ENCODE measurements at places on chromosomes 3 and 15.

DNA sequence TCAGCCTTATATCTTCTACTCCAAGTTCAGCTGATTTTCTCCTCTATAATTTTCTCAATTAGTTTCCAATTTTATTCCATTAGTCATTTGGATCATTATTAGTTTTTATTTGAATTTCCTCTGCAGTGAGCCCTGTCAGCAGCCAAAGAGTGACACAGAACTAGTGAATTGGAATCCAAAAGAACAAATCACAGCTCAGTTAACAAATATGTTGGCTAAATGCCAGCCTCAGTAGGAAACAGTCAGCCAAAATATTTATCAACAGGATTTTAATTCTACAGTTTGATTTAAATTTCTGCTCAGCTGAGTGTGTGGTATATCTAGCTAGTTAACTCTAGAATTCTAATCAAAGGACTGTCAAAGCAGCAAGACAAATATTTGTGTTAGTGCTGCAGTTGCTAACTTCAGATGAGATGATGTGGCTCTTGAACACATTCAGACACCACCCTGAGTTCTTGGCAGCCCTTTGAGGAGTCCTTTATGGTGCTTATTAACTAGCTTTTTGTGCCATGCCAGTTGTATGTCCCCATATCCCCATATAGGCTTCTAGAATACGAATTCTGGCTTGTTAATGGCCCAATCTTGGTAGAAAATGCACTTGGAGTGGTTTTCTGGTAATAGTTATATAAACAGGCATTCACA lies 194.5 kb downstream of the CPNE4 start:
- no peak for DNase-seq

GRCh38 chr3:58804914-58805313 lies 138.3 kb upstream of the FAM3D start:
- no peak for DNase-seq

DNA sequence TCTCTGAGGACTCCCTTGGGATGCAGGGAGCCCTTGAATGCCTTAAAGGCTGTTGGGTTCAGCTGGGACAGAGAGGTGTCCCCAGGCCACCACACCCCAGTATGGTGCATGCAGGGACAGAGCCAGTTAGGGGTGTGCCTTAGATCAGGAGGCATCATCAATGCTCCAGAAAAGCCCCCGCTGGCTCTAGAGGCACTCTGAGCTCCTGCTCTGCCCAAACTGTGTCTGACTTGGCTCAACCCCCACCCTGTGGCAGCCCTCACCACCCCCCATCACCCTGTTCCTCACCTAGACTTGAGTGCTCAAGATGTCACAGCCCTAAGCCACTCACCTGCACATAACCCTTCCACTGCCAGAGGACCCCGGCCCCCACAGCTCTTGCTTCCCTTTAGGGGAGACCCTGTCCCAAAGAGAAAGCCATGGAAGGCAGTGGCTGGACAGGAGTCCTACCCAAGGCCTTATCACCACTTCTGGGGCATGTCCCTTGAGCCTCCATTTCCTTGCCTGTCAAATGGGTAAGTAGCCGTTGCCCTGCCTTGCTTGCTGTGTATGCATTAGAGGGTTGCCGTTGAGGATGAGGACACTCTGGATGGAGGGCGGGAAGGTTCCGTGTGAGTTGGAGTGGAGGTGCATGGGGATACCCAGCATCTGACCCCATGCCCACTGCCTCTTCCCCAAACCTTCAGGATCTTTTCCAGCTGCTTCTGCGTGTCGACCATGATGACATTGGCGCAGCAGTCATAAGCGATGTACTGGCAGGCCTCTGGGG lies 41.4 kb downstream of the ACSBG1 start:
- DNase-seq, result no peak

- no peak for DNase-seq
Measured at GRCh38 chr15:58049520-58050227, 15.8 kb downstream of the ALDH1A2 start.

DNA sequence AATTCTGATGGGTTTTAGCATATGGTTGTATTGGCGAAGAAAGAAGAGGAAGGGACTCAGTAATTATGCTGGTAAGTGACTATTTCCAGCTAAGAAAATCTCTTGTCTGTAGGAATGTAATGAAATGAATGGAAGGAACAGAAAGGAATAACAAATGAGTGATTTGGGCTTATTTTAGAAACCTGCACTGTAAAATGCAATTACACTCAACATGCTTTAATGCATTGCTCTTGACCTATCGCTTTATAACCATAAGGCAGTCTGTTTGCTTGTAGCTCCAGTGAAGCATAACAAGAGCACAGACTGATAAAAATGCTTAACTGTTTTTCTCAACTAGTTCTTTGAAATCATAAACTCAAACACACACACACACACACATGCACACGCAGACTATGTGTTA lies 549.0 kb downstream of the ROBO2 start:
- no peak for DNase-seq

DNA sequence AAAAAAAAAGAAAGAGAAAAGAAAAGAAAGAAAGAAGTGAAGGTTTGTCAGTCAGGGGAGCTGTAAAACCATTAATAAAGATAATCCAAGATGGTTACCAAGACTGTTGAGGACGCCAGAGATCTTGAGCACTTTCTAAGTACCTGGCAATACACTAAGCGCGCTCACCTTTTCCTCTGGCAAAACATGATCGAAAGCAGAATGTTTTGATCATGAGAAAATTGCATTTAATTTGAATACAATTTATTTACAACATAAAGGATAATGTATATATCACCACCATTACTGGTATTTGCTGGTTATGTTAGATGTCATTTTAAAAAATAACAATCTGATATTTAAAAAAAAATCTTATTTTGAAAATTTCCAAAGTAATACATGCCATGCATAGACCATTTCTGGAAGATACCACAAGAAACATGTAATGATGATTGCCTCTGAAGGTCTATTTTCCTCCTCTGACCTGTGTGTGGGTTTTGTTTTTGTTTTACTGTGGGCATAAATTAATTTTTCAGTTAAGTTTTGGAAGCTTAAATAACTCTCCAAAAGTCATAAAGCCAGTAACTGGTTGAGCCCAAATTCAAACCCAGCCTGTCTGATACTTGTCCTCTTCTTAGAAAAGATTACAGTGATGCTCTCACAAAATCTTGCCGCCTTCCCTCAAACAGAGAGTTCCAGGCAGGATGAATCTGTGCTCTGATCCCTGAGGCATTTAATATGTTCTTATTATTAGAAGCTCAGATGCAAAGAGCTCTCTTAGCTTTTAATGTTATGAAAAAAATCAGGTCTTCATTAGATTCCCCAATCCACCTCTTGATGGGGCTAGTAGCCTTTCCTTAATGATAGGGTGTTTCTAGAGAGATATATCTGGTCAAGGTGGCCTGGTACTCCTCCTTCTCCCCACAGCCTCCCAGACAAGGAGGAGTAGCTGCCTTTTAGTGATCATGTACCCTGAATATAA lies 2.0 kb downstream of the B2M start:
- DNase-seq, result no peak

GRCh38 chr15:84552896-84553295 lies 47.9 kb upstream of the ZSCAN2 start:
- DNase-seq, result no peak

- no peak for DNase-seq
Measured at GRCh38 chr3:181687731-181688130, 24.0 kb upstream of the SOX2 start.

- DNase-seq, result no peak
Measured at GRCh38 chr3:149266736-149267135, 45.1 kb upstream of the CP start.

DNA sequence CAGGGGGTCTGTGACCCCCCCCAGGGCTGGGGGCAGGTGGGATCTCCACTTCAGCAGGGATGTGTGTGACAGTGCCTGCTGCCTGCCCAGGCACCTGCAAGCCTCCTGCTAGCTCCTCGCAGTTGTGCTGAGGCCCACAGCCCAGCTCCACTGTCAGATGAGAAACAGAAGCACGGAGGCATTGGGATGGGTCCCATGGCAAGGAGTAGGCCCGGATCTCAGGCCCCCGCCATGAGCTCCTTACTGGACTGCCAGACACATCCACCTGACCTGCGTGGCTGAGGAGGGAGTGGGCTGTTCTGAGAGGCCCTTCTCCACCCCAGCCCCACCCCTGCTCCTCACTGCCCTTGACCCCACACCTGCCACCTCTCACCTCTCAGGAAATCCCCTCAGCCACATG lies 18.2 kb upstream of the SKOR1 start:
- DNase-seq, result no peak

DNA sequence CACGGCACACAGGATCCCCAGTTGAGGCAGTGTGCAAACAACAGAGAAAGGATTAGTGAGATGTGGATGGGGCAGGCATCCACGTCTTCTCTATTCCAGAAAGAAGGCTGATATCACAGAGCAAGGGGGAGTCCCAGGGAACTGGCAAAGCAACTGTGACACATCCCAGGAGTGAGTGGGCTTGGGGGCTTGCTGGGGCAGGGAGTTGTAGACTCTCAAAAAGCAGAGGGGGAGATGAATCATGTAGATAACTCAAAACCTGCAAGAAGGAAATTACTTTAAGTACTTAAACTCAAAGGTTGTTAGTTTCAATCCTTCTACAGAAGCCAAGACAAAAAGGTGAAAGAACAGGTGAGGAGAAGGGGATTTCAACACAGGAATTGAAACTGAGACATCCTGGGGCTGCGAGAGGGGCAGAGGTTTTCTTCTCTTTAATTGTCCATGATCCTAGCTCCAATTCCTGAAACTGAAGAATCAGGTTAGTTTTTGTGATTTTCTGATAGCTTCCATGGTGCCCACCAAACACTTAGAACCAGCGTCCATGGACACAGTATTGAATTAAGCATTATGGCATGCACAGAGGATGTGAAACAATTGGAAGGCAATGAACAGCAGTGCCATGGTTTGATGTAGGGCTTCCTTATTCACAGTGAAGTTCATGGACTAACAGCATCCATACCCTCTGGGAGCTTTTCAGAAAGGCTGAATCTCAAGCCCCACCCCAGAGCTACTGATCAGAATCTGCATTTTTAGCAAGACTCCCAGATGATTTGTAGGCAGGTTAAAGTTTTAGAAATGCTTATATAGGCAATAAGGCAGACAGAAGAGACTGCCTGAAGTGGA lies 52.0 kb downstream of the CCR3 start:
- DNase-seq, result no peak

DNA sequence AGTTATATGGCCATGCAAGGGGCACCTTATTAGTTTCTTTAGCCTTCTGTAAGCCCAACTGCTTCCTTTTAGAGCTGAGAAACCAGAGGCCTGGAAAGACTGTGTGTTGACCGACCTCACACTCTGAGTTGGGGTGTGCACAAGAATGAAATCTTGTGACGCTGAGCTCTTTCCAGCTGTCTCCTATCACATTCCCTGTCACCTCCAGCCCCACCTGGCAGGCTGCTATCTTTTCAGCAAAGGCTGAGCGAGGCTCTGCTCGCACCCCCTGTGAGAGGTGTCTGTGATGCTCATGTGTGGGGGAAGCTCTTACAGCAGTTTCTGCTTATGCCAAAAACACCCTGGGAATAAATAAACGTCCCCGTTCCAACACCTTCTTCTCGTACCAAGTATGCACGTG lies 27.0 kb upstream of the LPP start:
- no peak for DNase-seq

DNA sequence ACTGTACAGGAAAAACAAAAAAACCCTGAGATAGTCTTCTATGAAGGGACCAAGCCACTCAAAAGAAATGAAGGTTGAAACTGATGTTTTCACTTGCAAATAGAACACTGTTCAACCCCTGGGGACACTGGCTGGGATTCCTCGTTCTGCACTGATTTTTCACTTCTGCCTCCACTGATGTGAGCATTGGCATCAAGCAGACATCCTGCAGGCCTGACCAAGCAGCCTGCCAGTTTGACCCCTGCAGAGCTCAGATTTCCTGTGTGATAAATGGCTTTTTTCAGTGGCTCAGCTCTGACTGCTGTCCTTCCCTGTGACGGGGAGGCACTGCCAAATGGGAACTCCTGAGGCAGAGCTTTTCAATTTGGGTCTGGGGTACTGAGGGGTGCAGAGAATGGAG lies 50.0 kb downstream of the RASGRP1 start:
- DNase-seq, result no peak

- DNase-seq, result no peak
Measured at GRCh38 chr3:10783360-10784351, 32.4 kb upstream of the SLC6A11 start.

GRCh38 chr3:138774529-138775253 lies 60.0 kb downstream of the PIK3CB start:
- DNase-seq, result no peak

DNA sequence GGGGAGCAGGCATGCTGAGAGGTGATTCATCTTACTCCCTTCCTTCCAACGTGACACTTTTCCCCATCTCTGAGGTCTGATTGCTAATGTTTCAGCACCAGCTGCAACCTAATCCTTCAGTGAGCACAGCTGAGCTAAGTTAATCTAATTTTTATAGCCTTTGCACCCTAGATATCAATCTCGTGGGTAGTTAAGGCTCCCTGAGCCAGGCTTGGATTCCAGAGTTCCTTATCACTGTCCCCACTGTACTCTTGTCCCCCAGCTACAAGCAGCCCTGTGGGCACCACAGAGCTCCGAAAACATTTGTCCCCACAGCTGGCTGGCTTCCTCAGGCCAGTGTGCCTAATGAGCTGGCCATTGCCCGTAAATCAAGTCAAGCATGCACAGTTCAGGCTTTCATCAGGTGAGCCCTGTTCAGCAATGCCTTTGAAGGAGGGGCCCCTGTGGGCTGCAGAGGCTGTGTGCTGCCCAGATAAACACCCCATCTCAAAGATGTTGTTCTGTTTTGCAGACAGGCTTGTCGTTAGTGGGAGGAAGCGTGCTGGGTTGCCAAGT lies 376.9 kb upstream of the RASGRP1 start:
- DNase-seq, result no peak

DNA sequence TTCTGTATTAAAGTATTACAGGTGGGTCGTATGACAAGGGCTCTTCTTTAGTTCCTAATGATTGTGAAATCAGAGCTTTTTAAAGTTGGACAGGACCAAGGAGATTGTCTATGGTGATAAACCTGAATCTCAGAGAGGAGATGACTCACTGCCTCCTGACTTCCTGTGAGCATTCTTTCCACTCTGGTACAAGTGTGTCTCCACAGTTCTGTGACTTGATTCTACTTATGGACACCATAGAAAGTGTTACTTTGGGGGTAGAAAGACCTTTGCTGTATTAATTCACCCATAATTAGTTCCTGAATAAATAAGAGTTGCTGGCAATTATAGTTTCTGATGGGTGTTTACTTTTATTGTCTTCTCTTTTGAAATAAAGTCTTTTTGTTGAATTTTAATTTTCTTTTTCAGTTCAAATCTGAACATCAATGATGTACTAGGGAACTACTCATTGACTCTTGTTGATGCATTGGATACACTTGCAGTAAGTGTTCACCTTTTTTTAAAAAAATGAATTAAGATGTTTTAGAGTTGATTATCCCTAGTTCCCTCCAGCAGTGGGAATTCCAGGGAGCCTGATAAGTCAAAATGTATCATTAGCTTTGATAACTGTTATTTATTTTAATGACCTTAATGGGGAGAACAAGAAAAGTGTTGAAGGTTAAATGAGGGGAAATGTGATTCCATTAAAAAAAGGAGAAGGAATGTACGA lies 7.4 kb downstream of the EDEM1 start:
- no peak for DNase-seq
